ENCODE measurements at places on chromosomes 16 and 17.

DNA sequence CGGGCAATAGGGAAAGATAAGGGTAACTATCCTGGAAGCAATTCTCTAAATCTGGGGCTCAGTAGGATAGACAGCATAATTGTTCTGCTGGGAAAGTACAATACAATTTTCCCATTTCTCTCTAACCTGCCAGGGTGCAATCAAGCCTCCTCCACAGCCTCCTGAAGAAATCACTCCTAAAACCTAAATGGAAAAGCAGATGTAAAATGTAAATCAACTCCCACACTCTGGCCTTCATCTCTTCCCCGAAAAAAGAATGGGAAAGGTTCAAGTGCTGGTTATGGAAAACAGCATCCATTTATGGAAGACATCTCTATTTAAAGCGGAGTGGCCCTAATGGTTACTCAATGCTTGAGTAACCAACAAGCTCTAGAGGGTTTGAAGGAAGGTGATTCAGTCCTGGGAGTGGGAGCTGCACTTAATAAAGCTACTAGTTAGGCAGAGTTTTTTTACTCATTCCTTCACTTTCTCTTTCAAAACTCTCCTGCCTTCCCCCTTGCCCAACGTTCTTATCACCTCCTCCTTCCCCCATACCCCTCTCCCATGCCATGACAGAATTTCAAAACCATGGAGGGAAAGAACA is 5.1 kb downstream of the MMD start:
- no peak for DNase-seq

DNA sequence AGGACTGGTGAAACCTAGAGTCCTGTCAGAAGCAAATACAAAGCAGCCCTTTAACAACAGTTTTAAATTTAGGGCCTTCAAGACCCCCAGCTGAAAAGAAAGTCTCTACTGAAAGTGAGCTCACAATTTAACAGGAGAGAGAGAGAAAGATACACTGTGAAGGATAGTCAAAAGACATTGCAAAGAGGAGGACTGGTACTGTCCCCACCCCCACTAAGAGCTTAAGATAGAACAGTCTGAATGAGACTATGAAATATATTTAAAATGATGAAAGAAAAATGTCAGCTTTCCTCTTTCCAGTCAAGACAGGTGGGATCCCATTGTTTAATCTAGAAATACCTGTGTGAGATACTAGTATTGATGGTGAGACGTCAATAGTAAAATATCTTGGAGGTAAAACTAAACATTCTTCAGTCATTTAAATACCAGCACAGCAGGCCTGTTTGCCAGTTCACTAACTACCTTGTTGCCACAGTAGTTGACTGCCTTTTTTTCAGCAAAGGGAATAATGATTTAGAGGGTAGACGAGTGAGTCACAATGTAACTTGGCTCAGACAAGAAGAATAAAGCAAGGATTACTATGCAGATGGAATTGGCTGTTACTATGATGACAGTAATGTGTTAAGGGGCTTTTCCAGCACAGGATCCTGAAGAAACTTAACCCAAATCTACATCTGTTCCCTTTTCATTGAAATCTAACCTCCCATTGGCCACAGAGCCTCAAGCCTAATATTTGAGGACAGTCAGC is 47.2 kb upstream of the RASL10B start:
- DNase-seq: no peak

DNA sequence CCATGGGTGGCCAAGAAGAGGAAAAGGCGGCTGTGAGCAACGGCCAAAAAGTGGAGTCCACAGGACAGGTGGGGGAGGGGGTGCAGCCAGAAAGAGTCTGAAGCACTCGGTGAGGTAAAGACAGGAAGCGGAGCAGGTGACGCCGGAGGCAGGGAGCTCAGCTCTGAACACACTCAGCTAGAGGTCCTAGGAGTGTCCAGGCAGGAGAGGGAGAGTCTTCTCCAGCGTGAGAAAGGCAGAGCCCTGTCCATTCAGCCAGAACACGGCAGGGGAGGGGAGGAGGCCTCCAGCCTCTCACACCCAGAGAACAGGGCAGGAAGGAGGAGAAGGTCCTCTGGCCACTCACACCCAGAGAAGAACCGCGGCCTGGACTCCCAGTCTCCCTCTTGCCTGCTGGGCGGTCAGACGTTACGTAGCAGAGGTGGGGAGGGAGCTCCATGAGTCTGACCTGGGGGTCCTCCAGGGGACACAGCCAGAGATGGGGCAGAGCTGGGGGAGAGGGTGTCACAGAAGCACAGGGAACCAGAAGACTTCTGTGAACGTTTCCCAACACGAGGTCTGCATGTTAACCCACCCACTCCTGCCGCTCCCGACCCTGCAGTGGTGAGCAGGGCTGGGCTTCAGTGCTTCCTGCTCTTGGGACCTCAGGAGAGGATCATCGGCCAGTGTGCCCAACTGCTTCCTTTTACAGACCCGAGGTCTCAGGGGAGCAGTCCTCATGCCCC is 89.2 kb downstream of the ABR start:
- DNase-seq: no peak

- DNase-seq: no peak
Measured at GRCh38 chr16:52320930-52321439, 226.0 kb downstream of the TOX3 start.

GRCh38 chr17:78709119-78709681 is 72.9 kb downstream of the CYTH1 start:
- DNase-seq: no peak

GRCh38 chr16:55444754-55445485 is 34.1 kb upstream of the MMP2 start:
- no peak for DNase-seq

- no peak for DNase-seq
Measured at GRCh38 chr17:82235056-82235774, 6.4 kb downstream of the SLC16A3 start.

DNA sequence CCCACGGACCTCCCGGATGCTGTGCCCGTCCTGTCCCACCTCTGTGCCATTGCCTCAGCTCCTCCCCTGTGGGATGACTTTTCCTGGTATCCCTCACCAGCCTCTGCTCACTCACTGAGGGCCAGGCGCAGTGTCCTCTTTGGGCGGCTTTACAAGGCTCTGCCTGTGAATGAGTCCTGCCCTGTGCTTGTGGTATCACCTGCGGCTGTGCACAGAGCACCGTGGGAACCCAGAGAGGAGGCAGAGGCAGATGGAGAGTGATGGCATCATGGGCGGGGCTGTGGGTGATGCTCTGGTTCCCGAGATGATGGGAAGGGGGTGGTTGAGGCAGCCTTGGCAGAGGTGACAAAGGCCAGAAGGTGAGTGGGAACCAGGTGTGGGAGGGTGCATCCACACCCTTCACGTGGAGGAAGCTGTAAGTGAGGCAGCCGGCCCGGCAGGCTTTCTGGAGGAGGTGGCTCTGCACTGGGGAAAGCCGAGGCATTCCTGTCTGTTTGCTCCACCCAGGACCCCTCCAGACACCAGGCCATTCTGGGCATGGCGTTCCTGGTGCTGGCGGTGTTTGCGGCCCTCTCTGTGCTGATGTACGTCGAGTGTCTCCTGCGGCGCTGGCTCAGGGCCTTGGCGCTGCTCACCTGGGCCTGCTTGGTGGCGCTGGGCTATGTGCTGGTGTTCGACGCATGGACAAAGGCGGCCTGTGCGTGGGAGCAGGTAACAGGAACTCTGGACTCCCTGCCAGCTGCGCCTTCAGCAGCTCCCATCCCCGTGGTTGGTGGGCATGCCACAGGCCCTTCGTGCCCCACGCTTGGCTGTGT is 23.8 kb downstream of the ADCY7 start:
- DNase-seq: no peak

GRCh38 chr16:7509963-7510601 is 177.4 kb downstream of the RBFOX1 start:
- DNase-seq: no peak

- DNase-seq: no peak
Measured at GRCh38 chr16:88415713-88416323, 33.1 kb downstream of the ZNF469 start.

DNA sequence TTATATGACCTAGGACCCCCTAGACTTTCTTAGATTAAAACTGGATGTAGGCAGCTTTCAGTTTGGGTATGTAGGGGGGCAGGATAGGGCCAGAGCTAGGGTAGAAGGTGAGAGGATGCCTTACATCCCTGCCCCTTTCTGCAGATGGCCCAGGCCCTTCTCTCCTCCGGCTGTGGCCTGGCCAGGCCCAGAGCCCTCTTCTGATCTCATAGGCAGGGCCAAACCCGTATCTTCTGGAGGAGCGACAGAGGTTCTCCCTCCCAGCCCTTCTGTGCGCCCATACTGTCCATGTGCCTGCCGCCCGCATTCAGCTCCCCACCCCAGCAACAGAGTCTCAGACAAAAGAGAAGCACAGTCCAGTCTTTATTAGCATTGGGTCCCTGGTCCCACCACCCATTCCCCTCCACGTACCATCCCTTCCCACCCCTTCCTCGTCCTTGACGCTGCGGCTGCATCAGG is 2.0 kb upstream of the TSPOAP1 start:
- DNase-seq: no peak

DNA sequence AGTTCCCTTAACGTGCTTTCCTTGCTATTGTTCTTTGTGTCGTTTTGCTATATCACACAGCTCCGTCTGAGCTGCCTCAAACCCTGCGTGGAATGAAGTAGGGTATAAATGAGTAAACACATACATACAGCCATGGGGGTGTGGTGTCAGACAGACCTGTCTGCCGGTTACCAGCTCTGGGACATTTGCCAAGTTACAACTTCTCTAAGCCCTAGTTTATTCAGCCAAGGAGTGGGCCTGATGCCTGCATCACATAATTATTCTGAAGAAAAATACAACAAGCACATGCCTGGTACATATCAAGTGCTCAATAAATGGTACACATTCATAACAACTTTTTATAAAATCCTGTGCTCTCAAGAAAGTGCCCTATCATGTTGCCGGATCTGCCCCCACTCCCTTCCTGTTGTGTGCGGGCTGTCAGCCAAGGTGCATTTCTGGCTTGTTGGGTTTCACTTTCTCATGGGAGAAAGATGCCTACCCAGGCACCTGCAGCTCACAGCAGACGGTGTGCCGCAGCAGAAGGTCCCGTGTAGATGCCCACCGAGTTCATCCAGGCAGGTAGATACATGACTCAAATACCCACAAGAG is 30.5 kb downstream of the SMPD3 start:
- peak; percentile 60 for DNase-seq

GRCh38 chr17:29180034-29180787 is at the start of gene MYO18A:
MYO18A (minus strand) TSS chr17:29180398; CDS start chr17:29166940, 13,458 bp downstream.
- DNase-seq: peak; percentile 87

GRCh38 chr16:1244881-1245280 is 4.4 kb downstream of the TPSAB1 start:
- DNase-seq: no peak

GRCh38 chr17:40219594-40220338 is 662 bp downstream of the WIPF2 start:
- DNase-seq: no peak

DNA sequence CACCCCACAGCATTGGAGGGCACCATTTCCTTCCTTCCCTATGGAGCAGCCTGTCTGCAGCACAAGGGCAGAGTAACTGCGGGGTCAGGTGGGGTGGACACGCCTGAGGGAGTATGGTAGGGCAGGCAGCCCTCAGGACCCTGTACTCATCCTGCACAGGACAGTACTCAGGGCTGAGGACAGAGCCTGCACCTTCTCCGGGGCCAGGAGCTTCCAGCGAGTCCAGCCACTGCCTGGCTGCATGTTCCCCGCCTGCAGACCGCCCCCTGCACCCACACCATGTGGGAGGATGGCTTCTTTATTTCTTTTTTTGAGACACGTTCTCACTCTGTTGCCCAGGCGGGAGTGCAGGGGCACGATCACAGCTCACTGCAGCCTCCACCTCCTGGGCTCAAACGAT is 47.6 kb upstream of the CDC42EP4 start:
- no peak for DNase-seq

DNA sequence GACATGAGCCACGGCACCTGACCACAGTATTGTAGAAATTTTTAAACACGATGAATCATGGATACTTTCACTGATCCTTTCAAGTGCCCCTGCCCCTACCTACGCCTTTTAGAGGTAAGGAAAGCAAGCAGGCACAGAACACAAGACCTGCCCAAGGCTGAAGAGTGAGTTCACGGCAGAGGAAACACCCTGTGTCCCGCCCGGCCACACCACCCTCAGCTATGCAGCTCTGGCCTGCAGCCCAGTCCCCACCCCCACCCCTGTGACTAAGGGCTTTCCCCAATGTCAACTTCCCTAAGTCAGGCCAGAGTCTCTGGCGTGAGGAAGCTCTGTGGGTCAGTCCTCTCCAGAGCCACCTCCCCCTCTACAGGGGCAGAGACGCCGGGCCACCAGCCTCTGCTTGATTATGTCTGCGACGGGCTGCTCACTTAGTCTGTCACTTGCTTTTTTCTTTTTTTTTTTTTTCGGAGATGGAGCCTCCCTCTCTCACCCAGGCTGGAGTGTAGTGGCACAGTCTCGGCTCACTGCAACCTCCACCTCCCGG is 8.4 kb downstream of the SLC16A5 start:
- DNase-seq: no peak

DNA sequence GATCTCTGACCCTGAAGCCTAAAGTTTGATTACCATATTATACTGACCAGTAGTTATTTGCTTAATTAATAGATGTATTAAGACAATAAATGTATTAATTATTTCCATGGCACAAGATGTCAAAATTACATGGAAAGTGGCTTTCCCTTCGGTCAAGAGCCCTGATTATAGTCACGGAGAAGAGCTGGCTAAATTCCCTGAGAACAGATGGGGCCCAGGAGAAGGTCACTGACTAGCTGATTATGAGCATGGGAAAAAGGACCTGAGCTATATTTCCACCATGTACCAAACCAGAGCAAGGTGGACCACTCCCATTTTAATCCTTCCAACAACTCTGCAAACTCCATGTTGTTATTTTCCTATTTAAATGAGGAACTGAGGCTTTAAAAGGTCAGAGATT is 12.9 kb upstream of the MYO18A start:
- DNase-seq: no peak

DNA sequence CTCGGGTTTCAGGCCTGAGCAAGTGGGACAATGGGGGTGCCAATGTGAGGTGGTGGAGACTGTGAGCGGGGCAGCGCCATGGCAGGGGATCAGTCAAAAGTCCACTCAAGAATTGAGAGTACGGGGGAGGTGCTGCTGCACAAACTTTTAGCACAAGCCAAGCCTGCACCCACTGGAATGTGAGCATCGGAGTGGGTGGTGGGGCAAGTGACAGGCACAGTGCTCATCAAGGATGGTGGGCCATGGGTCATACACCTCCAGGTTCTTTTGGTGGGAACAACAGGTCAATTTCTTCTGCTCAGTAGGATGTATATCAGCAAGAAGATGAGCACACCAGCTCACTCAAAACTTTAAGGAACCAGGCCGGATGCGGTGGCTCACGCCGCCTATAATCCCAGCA is 32.4 kb upstream of the PEMT start:
- no peak for DNase-seq

GRCh38 chr17:55238931-55239297 is 25.8 kb upstream of the HLF start:
- no peak for DNase-seq

GRCh38 chr16:56849690-56850680 is 15.0 kb upstream of the SLC12A3 start:
- no peak for DNase-seq

GRCh38 chr17:11598274-11599221 is at the start of gene DNAH9:
DNAH9 (plus strand) TSS chr17:11598470; CDS start chr17:11598499, 29 bp downstream.
- no peak for DNase-seq

DNA sequence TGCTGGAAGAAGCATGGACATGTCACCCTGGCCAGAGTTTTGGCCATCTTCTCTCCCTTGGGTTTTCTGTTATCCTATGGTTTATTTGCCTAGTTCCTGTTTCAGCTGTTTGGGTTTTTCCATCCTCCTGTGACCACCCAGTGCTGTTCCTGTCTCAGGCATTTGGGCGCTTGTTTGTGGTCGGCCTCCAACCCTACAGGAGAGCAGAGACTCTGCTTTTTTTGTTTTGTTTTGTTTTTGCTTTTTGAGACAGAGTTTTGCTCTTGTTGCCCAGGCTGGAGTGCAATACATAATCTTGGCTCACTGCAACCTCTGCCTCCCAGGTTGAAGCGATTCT is 3.3 kb upstream of the ZC3H7A start:
- no peak for DNase-seq

- DNase-seq: no peak
Measured at GRCh38 chr16:3548859-3549258, 28.3 kb downstream of the NLRC3 start.

Data from GM18507 (cell line).